Smooth muscle cell of the pulmonary artery (primary cell): ENCODE measurements at places on chromosomes 5 and 9. TPM values are rescaled to one million over a fixed set of nuclear protein-coding genes. Genes with fewer than 3 reads are reported as not detected.

Gene RGS3
- 98.1 and 101 TPM in 2 replicates for total RNA-seq

Gene PTCH1
- 0.89 and 4.0 TPM in 2 replicates for total RNA-seq

Gene GPX8
- total RNA-seq = 110 and 162 TPM in 2 replicates

Gene KCNT1
- total RNA-seq = not detected in 2 replicates

Gene SLC27A4
- 16.0 and 29.9 TPM in 2 replicates for total RNA-seq

Gene EHMT1
- total RNA-seq = 48.9 and 60.2 TPM in 2 replicates

Gene PLEKHG4B
- 0.07 TPM in 1 of 2 replicates, not detected in the other for total RNA-seq

Gene ADAMTS13
- 4.1 and 6.1 TPM in 2 replicates for total RNA-seq

Gene HAVCR2
- 0.33 and 0.39 TPM in 2 replicates for total RNA-seq

Gene SPINK1
- 0.66 and 1.3 TPM in 2 replicates for total RNA-seq

Gene PITX1
- total RNA-seq = 0.78 and 3.5 TPM in 2 replicates

Gene CDKN2B
- total RNA-seq = 6.0 and 52.4 TPM in 2 replicates

Gene RANBP3L
- total RNA-seq = 0.07 TPM in 2 replicates

Gene DMRT3
- not detected in 2 replicates for total RNA-seq

Gene CCDC171
- total RNA-seq = 2.2 and 2.4 TPM in 2 replicates

Gene ADAMTS16
- total RNA-seq = not detected in 2 replicates

Gene PCAT7
- total RNA-seq = not detected in 2 replicates

Gene LPCAT1
- 78.8 and 103 TPM in 2 replicates for total RNA-seq

Gene PDCD1LG2
- 9.1 and 22.8 TPM in 2 replicates for total RNA-seq

Gene PIP5KL1
- total RNA-seq = 1.4 and 3.4 TPM in 2 replicates

Gene IPO11
- 32.0 and 32.4 TPM in 2 replicates for total RNA-seq

Gene SAXO1
- total RNA-seq = under 0.01 TPM in 1 of 2 replicates, not detected in the other

Gene PRR16
- total RNA-seq = 7.7 and 8.5 TPM in 2 replicates

Gene WHRN
- total RNA-seq = 1.6 and 3.0 TPM in 2 replicates

Gene SPATA31D3
- total RNA-seq = not detected in 2 replicates

Gene RASEF
- 0.07 TPM in 2 replicates for total RNA-seq

Gene PCDHGA4
- 11.6 and 16.9 TPM in 2 replicates for total RNA-seq

Gene NCS1
- total RNA-seq = 45.8 and 91.2 TPM in 2 replicates

Gene ADAMTS12
- 27.1 and 49.7 TPM in 2 replicates for total RNA-seq

Gene FGF10
- 0.10 and 2.2 TPM in 2 replicates for total RNA-seq

Gene RASGEF1C
- not detected in 2 replicates for total RNA-seq

Gene SLC6A18
- not detected in 2 replicates for total RNA-seq

Gene PCDHB13
- 0.59 and 1.8 TPM in 2 replicates for total RNA-seq

Gene LHX3
- total RNA-seq = not detected in 2 replicates

Gene CTXN3
- total RNA-seq = not detected in 2 replicates

Gene SLC36A3
- total RNA-seq = not detected in 2 replicates

Gene TMEM232
- 0.79 and 3.3 TPM in 2 replicates for total RNA-seq

Gene IRX2
- 0.69 and 1.8 TPM in 2 replicates for total RNA-seq

Gene FBN2
- 59.1 and 146 TPM in 2 replicates for total RNA-seq

Gene NUTM2F
- total RNA-seq = not detected in 2 replicates

Gene SLC46A2
- not detected in 2 replicates for total RNA-seq
